GM23248 (cell line): ENCODE measurements at places on chromosomes 5 and 9.

GRCh38 chr5:121688781-121689180 lies 162.9 kb upstream of the FTMT start:
- peak; percentile 2 for DNase-seq

DNA sequence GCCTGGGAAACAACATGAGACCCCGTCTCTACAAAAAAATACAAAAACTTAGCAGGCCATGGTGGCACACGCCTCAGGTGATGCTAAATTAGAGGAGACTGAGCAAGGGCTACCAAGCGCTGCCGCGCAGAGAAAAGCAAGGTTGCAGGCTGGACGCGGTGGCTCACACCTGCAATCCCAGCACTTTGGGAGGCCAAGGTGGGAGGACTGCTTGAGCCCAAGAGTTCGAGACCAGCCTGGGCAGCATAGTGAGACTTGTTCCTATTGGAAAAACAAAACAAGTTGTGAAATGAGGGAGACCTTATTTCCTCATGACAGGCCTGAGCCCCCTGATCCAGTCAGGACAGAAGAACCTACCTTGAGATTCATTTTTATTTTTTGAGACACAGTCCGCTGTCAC lies 11.5 kb downstream of the RNF44 start:
- no peak for DNase-seq

GRCh38 chr5:61949054-61949678 lies 356.8 kb upstream of the KIF2A start:
- DNase-seq, result no peak

GRCh38 chr5:136279314-136279713 lies 86.0 kb downstream of the TRPC7 start:
- peak; percentile 34 for DNase-seq
